GM13977 (cell line): ENCODE measurements at places on chromosomes 5 and 9.

DNA sequence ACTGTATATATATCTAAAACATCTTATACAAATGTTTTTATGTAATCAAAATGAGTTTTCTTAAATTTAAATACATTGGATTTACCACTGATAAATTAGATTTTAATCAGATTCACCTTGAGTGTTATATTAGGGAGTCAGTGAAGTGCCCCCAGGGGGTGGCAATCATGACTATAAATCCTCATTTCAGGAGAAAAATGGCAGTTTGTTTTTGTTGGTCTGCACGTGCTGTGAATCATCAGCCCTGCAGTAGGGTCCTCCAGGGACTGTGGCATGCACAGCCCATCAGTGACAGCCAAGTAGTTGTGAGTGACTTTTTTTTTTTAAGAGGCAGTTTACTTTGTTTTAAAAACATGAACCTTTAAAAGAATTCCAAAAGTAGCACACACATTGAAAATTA is 65.2 kb downstream of the ZSWIM6 start:
- DNase-seq: no peak

DNA sequence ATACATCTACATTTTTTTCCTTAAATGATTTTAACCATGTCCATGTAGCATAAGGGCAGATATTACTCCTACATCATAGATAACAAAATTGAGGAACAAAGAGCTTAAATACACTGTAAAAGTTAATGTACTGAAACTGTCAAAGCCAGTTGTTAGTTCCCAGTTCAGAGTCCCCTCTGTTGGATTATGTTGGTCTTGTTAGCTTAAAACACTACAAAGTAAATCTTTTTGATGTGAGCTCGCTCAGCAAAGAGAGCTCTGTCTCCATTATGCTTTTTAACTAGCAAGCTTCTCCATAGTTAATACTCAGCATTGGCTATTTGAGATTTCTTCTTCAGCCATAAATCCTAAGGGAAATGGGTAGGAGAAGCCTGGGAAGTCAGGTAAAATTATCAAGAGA is 149.1 kb downstream of the ADAMTS6 start:
- no peak for DNase-seq

DNA sequence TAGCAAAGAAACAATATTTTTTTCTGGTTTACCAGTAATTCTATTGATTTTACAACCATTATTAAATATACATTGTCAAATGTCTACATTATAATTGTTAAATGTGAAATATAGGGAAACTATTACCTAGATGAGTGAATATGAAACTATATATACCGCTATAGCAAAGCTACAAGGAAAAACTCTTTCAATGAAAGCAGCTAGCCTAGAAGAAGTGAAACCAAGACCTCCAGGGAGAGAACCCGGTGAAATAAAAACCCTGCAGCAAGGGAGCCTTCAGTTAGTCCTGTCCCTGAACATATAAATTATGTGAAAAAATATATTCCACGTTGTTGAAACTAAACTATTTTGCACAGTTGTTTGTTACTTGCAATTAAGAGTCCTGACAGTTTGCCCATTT is 913.1 kb downstream of the EFNA5 start:
- no peak for DNase-seq

DNA sequence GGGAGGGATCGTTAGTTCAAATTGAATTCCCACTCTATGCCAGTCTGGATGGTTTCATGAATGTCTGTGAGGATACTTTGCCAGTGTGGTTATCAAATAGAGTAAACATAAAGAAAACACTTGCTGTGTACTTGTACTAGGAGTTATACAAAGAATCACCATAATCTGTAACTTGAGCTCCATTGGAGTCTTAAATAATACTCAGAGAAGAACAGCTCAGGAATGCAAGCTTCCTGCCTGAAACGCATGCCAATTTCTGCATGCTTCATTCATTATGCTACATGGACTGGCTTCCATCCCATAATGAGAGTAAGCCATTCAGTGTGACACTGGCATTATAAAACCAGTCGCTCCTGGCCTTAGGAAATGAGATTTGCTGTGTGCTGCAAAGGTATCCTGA is 351.4 kb downstream of the SEMA5A start:
- no peak for DNase-seq

DNA sequence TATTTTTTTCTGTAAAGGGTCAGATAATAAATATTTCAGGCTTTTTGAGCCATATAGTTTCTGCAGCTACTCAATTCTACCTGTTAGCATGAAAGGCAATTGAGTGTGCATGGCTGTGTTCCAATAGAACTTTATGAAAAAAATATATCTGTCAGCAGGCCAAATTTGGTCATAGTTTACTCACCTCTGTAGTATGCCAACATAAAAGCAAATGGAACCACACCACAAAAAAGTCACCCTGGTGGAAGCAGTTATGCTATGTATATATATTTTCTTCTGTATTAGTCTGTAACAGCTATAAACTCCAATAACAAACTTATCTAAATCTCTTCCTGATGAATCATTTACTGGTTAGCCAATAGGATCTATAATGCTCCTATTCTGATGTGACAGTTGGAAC is 3.4 kb downstream of the SLC38A9 start:
- no peak for DNase-seq

DNA sequence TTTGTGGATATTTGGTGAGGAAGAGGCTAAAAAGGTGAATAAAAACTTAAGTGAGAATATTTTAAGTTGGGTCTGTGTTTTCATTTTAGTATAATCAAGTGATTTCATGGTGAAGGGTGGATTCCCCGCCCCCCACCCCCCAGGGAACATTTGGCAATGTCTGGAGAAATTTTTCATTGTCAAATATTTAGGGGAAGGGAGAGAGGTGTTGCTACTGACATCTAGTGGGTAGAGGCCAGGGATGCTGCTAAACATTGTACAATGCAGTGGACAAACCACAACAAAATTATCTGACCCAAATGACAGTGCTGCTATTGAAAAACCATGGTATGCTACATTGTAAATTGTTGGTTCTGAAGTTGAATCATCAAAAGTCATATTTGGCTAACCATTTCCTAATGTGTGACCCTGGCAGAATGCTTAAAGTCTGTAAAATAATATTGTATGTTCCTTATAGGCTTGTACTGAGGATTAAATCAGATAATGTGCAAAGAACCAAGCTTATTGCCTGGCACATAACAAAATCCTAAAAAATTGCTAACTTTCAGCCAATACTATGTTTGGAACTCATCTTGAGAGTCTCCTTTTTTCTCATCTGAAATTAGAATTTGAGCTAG is 5.6 kb downstream of the C5orf24 start:
- DNase-seq: no peak

DNA sequence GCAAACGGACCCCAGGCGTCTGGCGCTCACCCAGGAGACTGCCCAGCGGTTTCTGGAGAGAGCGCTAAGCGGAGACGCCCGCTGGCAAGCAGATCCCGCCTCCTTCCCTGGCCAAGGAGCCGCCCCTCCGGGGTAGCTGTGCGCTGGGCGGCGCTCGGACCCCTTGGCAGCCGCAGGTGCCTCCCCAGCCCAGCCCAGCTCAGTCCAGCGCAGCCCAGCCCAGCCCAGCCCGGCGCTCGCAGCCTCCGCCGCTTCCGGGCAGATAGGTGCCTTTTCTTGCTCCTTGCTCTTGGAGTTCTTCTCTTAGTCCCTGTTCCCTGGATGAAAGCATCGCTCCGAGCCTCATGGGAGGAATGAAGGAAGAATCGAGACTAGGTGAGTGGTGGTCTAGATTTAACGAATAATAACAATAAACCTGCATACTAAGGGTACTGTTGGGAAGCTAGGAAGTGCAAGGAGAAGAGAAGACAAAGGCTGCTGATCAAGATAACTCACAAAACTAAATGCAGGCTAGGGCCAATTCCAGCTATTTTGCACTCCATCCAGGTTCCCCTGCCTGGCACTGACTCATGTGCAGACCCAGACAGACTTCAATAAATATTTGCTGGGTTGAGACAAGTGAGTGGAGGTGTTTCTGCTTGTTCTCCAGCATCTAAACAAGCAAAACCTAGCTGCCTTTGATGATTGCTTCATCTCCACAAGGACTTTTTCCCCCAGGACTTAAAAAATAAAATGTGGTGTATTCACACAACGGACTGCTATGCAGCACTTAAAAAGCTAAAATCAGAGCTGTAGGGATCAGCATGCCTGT is at the start of gene STK32A:
STK32A (plus strand) TSS at position 202 of the 811 bp plus-strand sequence. CDS start 4,609 bp downstream, outside the sequence.
- no peak for DNase-seq

- DNase-seq: no peak
Observed at GRCh38 chr9:4680173-4680525, 780 bp downstream of the CDC37L1 start.

GRCh38 chr9:107462691-107463090 is 26.9 kb downstream of the KLF4 start:
- DNase-seq: no peak

GRCh38 chr5:154405078-154405792 is 40.6 kb upstream of the SAP30L start:
- DNase-seq: peak; percentile 85

- no peak for DNase-seq
Observed at GRCh38 chr5:185095-186070, 5.9 kb upstream of the LRRC14B start.

DNA sequence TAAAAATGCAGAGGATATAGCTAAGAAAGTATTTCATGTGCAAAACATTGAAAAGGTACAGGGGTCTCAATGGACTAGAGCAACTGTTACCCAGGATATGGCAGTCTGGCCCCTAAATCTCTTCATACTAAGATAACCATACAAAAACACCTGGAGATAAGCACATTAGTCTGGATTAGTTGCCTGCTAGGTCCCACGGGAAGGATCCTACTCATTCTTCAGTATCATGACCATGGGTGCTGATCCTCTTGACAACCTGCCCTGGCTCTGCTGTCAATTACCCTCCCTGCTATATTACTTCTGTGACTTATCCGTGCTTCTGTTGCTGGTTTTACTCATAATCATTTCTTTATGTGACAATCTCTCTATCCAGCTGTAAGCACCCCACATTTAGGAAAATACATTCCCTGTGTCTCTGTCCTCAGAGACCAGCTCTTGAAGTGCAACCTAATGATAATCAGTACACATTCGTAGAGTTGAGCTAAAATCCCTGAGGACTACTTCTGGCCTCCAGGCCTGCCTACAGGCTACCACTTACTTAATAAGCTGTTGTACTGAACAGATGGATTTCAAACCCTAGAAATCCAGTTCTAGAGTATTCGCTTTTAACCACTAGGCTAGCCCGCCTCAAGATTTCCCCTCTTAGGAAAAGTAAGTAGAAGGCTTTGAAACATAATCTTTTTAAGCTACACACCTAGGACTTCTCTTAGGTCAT is 190.5 kb upstream of the OR13F1 start:
- no peak for DNase-seq

DNA sequence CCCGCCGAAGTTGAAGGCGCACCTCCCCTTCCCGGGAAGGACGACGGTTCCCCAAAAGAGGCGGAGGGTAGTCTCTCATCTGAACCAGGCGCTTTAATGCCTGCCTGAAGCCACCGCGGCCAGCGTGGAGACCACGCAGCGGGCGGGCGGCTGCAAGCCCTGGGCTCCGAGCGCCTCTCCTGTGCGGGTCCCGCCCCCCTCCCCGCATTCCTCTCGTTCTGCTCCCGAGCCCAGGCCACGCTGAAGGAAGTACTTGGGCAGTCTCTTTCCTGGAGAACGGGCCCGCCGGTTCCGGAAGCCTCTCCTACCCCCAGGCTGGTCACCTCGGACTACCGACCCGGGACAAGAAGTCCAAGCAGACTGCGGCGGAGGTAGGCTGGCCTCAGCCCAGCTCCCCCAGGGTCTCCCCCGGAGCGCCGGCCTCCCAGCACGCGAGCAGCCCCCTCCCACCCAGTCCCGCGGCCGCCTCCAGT is 571 bp downstream of the PPIC start:
- peak; percentile 41 for DNase-seq

GRCh38 chr5:76303921-76304320 is 99.2 kb upstream of the IQGAP2 start:
- DNase-seq: peak; percentile 54

GRCh38 chr5:143229426-143229895 is 174.0 kb downstream of the NR3C1 start:
- DNase-seq: no peak

- no peak for DNase-seq
Observed at GRCh38 chr5:32949286-32949970, 238.3 kb downstream of the NPR3 start.

DNA sequence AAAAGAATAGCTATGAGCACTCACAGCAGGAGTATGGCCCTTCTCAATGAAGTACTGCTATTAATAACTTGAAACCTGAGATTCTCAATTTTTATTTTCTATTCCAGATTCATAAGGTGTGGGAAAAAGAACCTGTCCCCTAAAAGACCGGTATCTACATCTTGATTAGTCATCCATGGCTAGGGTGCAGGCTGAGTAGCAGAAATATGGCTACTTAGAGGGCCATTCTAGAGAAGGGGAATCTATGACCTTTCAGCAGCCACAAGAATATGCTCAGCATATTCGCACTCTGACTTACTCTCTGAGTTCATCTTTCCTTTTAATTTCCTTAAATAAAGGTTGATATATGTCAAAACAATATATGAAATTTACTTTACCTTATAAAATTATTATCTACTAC is 27.7 kb downstream of the WDR36 start:
- DNase-seq: no peak

- no peak for DNase-seq
Observed at GRCh38 chr9:132069046-132069898, 10.4 kb downstream of the MED27 start.

GRCh38 chr9:92718086-92719001 is 46.3 kb downstream of the BICD2 start:
- no peak for DNase-seq

DNA sequence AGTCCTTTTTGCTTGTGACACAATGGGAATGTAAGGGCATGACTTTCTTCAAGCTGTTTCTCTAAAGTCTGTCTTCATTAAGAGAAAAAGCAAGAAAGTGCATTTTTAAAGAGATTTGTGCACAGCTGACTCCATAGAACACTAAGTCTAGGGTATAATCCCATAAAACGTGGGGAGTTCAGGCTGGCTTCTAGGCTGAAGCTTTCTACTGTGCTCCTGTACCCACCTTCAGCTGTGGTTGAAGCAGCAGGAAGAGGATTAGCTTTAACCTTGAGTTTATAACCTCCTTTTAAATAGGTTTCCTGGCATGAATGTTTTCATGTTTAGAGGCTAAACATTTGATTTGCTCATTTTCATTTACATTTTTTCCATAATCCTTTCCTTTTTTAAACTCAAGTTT is 126.4 kb downstream of the HACD4 start:
- no peak for DNase-seq

GRCh38 chr5:997001-997474 is 11.6 kb upstream of the NKD2 start:
- DNase-seq: no peak

DNA sequence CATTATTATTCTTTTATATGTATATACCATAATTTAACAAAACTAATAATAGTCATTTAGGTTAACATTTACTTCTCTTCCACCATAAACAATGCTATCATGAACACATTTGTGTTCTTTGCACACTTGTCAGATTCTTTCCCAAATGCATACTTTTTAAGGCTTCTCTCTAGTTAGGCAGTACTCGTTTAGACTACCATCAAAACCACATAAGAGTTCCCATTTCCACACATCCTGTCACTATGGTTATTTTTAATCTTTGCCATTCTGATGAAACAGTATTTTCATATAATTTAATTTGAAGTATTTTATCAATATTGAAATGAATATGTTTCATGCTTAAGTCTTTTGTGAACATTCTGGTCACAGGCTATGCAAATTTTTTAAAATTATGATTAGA is 15.1 kb downstream of the DROSHA start:
- no peak for DNase-seq

- DNase-seq: peak; percentile 91
Observed at GRCh38 chr5:1484730-1485578, 38.8 kb downstream of the LPCAT1 start.

GRCh38 chr5:73596705-73597328 is 29.2 kb upstream of the ARHGEF28 start:
- no peak for DNase-seq
